ENCODE measurements at places on chromosomes 4 and X.

GRCh38 chr4:147076179-147076578 lies 130.5 kb upstream of the TTC29 start:
- peak; percentile 28 for DNase-seq

GRCh38 chr4:141132709-141133145 lies 542 bp downstream of the RNF150 start:
- DNase-seq, result peak; percentile 67

- DNase-seq, result no peak
These were observed 999.1 kb downstream of the STPG2 start for GRCh38 chr4:97144199-97144598.

DNA sequence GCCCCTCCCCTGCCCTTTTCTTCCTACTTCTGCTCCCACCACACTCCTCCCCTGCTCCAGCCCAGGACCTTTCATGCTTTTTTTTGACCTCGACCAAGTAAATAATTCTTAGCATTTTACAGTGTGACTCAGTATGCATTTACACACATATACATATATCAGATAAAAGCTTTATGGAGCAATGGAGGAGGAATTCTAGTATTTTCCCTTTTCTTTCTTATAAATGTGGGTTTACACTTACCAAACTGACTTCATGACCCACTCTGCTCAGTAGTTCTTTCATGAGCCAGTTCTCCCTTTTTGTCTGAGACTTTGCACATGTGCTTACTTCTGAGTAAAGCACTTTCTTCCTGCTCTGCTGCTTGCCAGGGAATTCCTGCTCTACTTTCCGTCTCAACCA lies 111.8 kb upstream of the H2AZ1 start:
- no peak for DNase-seq

- no peak for DNase-seq
These were observed 102.2 kb downstream of the OR13H1 start for GRCh38 chrX:131646106-131646505.

GRCh38 chr4:73070074-73070390 lies 516 bp upstream of the COX18 start:
- DNase-seq, result no peak

- no peak for DNase-seq
These were observed 5.0 kb upstream of the RNF175 start for GRCh38 chr4:153764601-153765368.

GRCh38 chrX:152245213-152245612 lies 106.8 kb upstream of the MAGEA10 start:
- DNase-seq, result no peak

DNA sequence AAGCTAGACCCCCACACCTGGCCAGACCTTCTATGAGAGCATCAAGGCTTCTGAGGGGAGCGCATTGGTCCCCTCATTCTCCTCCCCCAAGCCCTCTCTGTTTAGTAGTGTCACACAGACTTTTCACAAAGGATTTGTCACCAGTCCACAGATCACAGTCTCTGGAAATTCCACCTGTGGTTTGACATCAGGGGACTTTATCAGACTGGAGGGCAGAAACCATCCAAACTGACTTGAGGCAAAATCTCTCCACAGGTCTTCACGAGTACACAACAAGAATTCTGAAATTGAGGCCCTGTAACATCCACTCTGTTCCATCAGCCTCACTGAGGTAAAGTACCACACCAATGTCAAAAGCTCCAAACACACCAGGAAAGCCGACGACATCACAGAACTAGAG lies 112.5 kb downstream of the SH3KBP1 start:
- DNase-seq, result no peak

- no peak for DNase-seq
These were observed 293.4 kb upstream of the NR3C2 start for GRCh38 chr4:148735432-148736155.

DNA sequence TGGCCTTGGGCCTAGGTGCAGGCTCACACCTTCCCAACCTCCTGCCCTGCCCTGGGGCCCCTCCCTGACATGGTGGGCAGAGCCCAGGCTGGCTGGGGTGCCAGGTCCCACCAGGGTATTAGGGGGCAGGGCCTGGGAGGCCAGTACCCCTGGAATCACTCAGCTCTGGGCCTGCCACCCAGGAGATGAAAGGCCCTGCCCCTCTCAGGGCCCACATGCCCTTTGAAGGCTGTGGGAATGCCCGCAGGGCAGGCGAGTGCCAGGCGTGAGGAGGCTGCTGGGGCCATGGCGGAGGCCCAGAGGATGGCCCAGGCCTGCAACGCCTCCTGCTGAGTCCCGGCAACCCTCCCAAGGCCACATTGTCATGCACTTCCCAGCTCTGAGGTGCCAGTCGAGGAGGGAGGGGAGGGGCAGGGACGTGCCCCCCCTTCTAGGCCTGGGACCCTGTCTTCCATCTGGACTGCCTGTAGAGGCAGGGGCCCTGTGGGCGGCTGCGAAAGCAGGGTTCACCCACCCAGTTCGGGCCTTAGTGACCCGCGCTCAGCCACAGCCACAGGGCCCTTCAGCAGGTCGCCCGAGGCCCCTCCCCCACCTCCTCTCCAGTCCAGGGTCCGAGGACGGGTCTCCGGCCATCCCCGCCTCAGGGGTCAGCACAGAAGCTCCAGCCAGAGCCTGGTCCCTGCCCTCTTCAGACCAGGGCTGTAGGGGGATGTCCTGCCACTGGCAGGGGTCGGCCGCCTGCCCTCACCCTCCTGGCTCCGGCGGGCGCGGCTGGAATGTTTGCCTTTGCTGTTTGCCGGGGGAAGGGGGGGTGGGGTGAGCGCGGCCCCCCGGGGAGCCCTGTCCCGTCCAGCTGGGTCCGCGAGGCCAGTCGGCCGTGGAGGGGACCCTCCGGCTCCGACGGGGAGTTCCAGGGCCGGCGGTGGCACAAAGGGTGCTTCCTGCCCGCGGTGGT lies 26.7 kb upstream of the FGFR3 start:
- peak; percentile 52 for DNase-seq

DNA sequence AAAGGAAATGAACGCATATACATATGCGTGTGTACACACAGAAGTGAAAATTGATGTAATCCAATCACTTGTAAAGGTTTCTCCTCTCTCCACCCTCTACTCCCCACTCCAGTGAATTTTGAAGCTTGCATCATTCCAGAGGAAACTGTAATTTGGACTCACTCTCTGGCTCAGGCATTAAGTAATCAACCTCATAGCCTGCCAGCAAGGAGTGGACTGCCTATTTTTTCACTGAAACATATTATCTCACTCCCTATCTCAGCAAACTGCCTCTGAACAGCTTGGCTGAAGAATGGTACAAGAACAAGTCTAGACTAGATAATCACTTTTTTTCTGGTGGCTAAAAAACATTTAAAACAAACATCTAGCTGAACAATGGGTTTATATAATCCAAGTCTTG lies 124.2 kb downstream of the C4orf51 start:
- no peak for DNase-seq

- no peak for DNase-seq
These were observed 84.5 kb upstream of the ARHGEF9 start for GRCh38 chrX:63869506-63869905.

GRCh38 chr4:98958065-98958464 lies 29.1 kb upstream of the EIF4E start:
- DNase-seq, result no peak

GRCh38 chrX:33095079-33095478 lies 116.3 kb downstream of the DMD start:
- DNase-seq, result no peak

- no peak for DNase-seq
These were observed 10.0 kb upstream of the SPP1 start for GRCh38 chr4:87965501-87965975.

GRCh38 chr4:146470604-146471003 lies 51.1 kb downstream of the SLC10A7 start:
- DNase-seq, result no peak

DNA sequence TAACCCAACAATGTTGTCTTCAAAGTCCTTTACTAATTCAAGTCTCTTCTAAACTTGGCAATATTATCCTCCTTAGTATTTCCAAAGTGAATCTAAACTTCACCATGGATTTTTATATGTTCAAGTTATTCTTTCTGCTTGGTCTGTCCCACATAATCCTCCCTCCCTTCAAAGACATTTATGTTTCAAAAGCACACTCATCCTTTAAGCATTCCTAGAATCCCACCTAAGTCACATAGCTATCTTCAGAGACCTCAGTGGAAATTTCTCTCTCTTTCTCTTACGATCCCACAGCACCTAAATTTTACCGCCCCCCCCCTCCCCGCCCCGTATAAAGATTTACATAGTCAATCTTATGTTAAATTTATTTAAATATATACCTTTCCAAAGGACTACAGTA lies 314.9 kb upstream of the GRIA3 start:
- no peak for DNase-seq

DNA sequence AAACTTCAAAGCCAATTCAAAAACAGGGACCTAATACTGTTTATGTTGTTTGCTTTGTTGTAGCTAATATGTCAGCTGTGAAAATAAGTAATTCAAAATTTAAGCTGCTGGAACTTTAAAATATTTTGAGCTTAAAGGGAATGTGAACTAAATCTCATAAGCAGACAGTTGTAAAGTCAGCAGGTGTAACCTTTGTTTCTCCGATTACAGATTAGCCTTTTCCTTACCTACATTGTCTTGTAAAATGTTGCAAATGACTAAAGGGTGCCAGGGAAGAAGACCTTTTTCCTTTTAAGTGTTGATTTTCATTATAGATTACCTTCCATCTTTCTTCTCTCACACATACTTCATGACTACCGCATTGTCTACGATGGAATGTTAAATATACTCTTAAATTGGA lies 405.1 kb downstream of the KCNIP4 start:
- DNase-seq, result no peak

DNA sequence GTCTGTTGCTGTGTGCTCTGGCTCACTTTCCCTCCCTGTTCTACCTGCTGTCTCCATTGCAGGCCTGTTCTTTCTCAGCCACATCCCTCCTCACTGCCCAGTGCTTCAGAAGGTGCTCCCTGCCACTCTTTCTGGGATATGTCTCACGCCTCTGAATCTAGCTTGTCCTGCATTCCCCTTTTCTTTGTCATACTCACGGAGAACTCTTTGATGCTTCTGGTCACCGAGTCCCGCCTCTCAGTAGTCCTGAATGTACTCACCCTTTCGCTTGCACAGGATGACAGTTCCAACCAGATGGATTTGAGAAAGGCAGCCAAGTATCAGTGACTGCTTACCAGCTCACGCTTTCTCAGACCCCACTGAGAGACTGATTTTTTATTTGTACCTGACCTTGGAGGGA lies 65.2 kb upstream of the TLR2 start:
- no peak for DNase-seq

DNA sequence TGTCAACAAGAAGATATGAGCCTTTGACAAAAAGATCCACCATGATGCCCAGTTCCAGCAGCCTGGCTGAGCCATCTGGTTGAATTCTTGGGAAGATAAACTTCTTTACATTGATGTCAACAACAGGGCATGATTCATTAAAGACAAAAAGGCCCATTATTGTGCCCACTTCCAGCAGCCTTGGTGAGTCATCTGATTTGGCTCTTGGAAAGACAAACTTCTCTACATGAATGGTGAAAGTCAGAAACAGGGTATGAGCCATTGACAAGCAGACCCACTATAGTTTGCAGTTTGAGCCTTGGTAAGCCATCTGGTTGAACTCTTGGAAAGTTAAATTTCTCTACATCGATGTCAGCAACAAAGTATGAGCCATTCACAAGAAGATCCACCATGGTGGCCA lies 4.1 kb upstream of the CSF2RA start:
- no peak for DNase-seq

All from nephron progenitor cell (in vitro differentiated cells).